CD4-positive, alpha-beta T cell treated with Interleukin-12 subunit alpha and Interleukin-12 subunit beta, for 1 hour (primary cell): ENCODE measurements at places on chromosomes 4 and X.

DNA sequence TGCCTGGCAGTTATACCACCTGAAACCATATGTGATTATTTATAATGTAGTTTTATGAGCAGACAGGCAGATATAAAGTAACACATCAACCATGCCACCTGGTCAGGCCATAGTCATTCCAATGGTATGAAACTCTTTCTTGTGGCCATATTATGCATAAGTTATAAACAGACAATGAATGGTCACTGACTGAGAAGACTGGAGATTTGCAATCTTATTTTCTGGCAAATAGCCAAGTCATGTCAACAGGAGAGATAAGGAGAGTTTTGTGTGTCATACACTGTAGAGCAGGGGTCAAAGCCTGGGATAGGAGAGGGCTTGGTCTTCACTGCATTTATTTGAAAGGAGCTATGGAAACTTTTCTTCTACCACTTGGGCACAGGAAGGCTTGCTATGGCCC, 29.5 kb downstream of the SORBS2 start:
- DNase-seq, result no peak

DNA sequence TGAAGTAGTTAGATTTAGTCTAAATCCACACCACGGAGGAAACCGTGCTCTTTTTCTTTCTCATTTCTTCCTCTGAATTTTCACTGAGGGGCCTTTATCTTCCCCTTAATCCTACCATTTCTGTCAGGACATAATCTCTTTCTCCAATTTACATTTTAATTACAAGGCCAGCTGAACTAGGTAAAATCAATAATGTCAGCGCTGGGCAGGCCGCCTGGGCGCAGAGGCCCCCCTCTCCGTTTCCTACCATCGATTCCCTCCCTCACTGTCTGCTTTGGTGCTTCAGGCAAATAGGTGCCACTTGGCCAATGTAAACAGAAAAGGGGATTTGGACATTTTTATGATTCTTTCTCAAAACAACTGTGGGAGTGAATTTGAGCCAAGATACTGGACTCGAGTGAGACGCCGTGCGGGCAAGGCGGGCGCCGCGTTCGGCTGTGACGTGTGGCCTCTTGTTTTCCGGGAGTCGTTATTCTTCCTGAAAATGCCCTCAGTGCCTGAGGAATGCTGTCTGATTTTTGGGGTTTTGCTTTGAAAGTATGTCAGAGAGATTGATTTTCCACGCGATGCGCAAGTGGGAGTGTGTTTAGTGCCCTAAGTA, 22.6 kb downstream of the UVSSA start:
- DNase-seq, result no peak

DNA sequence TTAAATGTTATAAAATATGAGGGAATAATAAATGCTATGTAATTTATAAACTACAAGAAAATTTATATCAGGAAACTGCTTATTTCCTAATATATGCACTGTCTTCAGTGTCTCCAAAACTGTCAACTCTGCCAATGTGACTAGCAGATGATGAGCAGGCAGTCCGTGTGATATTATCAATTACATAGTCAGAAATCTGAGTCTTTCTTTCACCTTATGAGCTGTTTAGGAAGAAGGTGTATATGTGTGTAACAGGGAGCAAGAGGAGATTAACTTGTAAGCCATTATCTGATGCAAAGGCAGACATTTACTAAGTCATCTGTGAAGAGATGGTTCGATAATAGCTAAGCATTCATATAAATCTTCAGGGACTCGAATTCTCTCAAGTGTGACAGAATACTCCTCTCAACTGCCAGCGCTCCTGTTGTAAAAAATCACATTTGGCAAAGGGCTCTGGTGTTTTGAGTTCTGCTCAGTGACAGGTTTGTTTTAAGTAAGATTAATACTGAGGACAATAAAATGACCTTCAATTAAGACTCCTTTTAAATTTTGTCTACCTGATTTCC, 79.7 kb downstream of the SNCA start:
- no peak for DNase-seq

DNA sequence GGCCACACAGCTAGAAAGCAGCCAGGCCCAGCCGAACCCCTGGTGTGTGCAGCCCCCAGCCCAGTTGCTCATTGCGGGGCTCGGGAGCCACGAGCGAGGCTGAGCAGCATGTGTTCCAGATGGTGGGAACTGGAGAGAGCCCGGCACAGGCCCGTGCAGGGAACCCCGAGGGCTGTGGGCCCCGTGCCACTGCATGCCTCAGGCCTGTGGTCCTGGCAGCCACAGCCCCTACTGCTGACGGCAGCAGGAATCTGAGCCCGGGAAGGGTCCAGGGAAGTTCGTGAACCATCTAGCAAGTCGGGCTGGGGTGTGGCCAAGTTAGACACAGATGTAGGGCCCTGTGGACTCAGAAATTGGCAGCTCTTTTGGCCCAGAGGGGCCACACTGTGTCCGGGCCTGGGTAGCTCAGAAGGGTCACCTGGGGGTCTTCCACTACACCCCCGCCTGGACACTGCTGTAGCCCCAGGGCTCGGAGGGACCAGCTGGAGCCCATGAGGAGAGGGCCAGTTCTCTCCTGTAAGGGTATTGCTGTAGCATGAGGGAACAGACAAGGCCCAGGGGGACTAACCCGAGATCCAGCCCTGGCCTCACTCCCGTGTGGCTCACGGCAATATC, 12.1 kb downstream of the HTRA3 start:
- DNase-seq, result no peak

DNA sequence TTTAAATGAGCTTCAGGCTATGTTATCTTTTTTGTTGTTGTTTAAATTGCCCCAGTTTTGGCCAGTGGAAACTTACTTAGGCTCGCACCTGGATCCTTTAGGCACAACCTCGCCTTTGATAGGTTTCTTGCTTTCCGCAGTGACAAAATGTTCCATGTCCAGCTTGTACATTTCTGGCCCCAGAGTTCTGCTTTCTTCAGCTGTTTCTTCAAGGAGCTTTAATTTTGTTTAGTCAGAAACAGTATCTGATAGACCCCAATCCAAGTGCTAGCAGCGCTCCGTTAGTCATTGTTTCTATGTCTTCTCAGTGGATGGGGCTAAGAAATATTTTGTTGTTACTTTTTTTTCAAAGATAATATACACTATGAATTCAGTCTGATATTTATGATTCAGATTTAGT, 82.8 kb downstream of the STIM2 start:
- DNase-seq, result no peak

DNA sequence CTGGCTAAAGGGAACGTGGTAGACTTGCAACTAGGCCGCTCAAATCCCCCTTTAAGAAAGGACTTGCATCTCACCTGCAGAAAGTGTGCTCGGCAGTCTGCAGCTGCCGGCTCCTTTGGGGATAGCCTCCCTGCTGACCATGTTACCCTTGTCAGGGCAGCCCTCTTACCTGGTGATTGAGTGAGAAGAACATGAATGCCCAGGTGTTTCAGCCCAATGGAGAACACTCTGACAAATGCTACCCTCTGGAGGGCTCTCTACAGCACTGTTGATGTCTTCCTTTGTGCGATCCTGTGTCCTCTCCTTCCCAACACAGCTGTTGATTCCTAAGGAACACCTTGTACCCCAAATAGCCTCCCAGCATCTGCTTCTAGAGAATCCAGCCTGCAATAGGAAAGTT, 178.7 kb upstream of the LDB2 start:
- no peak for DNase-seq
